Lower leg skin (tissue), 4 donors: ENCODE measurements at places on chromosomes 6 and 20. TPM values are rescaled to one million over a fixed set of nuclear protein-coding genes. Genes with fewer than 3 reads are reported as not detected.

The OR5V1 gene
- not detected for total RNA-seq

The MTFR2 gene
- total RNA-seq: 0.49 TPM

The CDSN gene
- 651 TPM for total RNA-seq

The COL9A3 gene
- total RNA-seq: 9.9 TPM

The EYA2 gene
- total RNA-seq: 2.4 TPM

The TMEM170B gene
- total RNA-seq: 0.84 TPM
